ENCODE measurements at places on chromosomes 11 and 22. TPM values are rescaled to one million over a fixed set of nuclear protein-coding genes. Genes with fewer than 3 reads are reported as not detected.

The MMP3 gene
- total RNA-seq: not detected

The RASSF10 gene
- not detected for total RNA-seq

The ANGPTL5 gene
- total RNA-seq: not detected

GRCh38 chr11:70883973-70884623, 368.3 kb downstream of the SHANK2 start:
- no peak for DNase-seq

GRCh38 chr22:24965822-24966626, 13.5 kb downstream of the KIAA1671 start:
- no peak for DNase-seq

- DNase-seq: no peak
Measured at GRCh38 chr11:73411031-73411430, 34.8 kb downstream of the RELT start.
